Amygdala (tissue), 56 donors: ENCODE measurements at places on chromosomes 12 and 14.

DNA sequence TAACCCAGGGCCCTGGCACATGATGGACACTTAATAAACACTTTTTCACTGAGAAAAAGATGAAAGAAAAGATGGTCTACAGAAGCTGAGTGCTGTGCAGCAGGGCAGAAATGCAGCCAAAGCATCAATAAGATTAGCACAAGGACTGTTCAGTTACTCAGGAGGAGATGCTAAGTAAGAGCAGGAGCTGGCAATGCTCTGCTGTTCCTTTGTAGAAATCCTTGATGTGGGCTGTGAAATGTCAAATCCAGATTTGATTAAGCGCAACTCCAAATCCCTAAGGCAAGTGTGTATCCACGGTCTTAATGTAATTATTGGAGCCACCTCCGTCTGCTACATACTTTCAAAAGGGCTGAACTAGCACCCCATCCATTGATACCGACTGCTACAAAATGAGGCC lies 151.8 kb upstream of the BTG1 start:
- DNase-seq: no peak

- DNase-seq: no peak
Observed at GRCh38 chr12:93176610-93177126, 201.1 kb upstream of the NUDT4 start.

DNA sequence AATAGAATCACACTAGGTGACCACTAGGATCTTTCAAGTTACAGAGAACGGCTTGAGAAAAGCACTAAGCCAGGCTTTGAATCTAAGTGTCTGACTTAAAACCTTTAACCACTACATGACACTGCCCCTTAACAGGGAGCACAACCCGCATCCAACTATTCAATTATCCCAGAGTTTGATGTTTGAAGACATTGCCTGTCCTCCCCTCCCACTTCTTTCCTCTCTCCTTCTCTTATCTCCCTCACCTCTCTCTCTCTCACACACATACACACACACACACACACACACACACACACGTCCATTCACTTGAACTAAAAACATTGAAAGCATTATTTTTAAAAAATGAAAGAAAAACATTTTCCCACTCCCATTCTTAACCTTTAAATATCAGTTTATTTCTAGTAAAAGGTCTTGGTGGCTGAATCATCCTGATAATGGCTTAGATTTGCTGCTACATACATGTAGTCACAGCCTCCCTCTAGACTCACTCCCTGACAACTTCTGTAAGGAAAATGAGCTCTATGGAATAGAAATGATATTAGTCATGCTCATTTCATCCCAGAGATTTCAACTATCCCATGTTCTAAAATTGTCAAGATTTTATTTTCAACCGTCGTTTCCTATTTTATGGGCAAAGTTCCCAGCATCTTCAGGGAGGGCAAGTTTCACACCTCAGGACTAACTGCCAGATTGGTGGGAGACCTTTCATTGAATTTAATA lies 53.5 kb upstream of the RAP1B start:
- no peak for DNase-seq

GRCh38 chr12:115075552-115076170 lies 391.7 kb upstream of the TBX3 start:
- no peak for DNase-seq

DNA sequence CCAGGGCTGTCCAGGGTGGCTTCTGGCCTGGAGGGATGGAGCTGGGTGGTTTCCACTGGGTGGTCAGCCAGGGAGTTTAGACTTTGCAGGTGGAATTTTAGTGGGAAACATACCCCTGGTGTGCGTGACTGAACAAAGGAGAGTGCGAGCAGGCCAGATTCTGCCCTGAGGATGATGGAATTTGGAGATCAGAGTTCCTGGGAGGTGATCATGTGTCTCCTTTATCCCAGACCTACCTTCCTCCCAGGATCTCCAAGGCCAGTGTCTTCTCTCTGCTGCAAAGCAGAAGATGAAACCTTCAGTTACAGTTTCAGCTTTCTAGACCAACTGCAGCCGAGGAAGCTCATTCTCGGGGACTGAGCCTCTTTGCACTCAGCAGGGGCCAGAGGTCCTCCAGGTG lies 33.2 kb downstream of the RPH3A start:
- DNase-seq: no peak
